Calu3 (cell line): ENCODE measurements at places on chromosomes 7 and 10. TPM values are rescaled to one million over a fixed set of nuclear protein-coding genes. Genes with fewer than 3 reads are reported as not detected.
A peak's percentile ranks its signal among the peaks of the same experiment; 100 is the strongest.

The SPDYE2 gene
- total RNA-seq = not detected in 2 replicates

- DNase-seq = no peak
- peaks cover 7% of the 10 kb centered on the region for H3K4me1 ChIP-seq
- H3K27me3 ChIP-seq = peaks cover 55% of the 10 kb centered on the region
- no peak overlapping the region for H3K27ac ChIP-seq
- no peak overlapping the region for H3K4me3 ChIP-seq
These were observed 2.9 kb downstream of the ELN start for GRCh38 chr7:74030861-74031260.

The SAP25 gene
- 3.1 and 3.2 TPM in 2 replicates for total RNA-seq

The CFAP43 gene
- total RNA-seq = 0.94 and 1.1 TPM in 2 replicates

The PRSS2 gene
- total RNA-seq = 0.64 TPM in 1 of 2 replicates, not detected in the other

DNA sequence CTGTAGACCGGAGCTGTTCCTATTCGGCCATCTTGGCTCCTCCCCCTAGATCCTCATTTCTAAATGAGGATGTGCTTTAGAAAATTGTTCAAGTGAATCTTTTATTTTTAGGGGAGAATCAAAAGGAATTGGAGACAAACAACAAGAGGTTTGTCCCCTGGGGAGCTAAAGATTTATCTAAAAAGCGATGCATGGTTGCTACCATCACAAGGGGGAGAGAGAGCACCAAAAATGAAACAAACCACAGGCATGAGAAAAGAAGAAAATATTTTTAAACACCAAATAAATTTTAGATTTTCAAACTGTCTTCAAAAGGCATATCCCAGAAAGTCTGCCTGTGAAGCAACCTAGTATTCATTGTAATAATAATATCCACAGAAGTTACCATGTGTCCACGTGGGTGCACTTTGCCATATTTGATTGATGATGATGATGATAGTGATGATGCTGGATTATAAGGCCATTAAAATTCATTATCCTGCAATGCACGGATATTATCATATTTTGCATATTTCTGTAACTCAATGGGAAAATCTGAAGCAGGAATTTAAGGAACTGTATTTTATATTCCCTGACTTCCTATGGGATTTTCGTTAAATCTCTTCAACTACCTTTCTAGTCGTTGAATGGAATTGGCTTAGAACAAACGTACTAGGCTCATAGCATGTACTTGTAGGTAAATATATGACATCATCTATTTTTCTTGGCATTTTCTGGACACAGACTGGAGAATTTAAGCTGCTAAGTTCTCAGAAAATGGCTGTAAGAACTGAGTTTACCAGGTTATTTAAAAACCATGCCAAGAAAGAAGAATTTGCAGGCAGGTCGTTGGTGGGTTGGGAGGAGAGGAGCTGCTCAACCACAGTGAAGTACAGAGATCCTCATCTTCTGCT, 171.6 kb downstream of the WDR37 start:
- no peak overlapping the region for H3K4me3 ChIP-seq
- DNase-seq = no peak
- H3K27ac ChIP-seq = no peak overlapping the region
- H3K4me1 ChIP-seq = no peaks in the 10 kb centered on the region
- no peaks in the 10 kb centered on the region for H3K36me3 ChIP-seq

The HOGA1 gene
- 7.8 and 7.9 TPM in 2 replicates for total RNA-seq

- no peaks in the 10 kb centered on the region for H3K27me3 ChIP-seq
- DNase-seq = no peak
- H3K27ac ChIP-seq = no peak overlapping the region
- H3K36me3 ChIP-seq = no peaks in the 10 kb centered on the region
- H3K4me1 ChIP-seq = no peaks in the 10 kb centered on the region
- H3K4me3 ChIP-seq = no peak overlapping the region
These were observed 97.2 kb upstream of the INSYN2A start for GRCh38 chr10:127293640-127294039.

- H3K36me3 ChIP-seq = no peaks in the 10 kb centered on the region
- no peak overlapping the region for H3K4me3 ChIP-seq
- no peak for DNase-seq
These were observed 268.0 kb downstream of the PHTF2 start for GRCh38 chr7:78066599-78066998.

The CLEC2L gene
- total RNA-seq = not detected in 2 replicates

The TAS2R60 gene
- total RNA-seq = not detected in 2 replicates

The PRKCQ gene
- 0.73 and 1.1 TPM in 2 replicates for total RNA-seq

DNA sequence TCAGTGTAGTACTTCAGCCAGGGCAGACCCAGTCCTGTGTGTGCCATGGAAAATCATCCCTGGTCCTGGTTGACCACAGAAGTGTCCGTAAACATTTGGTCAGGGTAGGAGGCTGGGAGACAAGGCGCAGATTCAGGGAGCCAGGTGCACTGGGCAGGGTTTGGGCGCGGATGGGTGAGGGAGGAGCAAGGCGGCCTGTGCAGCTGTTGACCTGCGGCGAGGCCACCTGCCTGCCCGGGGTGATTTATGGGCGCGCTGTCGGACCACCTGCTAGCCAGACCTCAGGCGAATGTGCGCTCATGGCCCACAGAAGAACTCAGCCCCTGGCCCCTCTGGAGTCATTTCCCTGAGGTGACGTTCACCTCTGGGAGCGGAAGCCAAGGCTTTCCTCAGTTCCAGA, 6.6 kb downstream of the SFRP5 start:
- peaks cover 12% of the 10 kb centered on the region for H3K36me3 ChIP-seq
- no peak for DNase-seq
- H3K4me3 ChIP-seq = no peak overlapping the region
- H3K27me3 ChIP-seq = peaks cover 26% of the 10 kb centered on the region
- H3K27ac ChIP-seq = no peak overlapping the region

The SLC13A1 gene
- total RNA-seq = not detected in 2 replicates

GRCh38 chr7:45229156-45229920, 71.7 kb downstream of the RAMP3 start:
- H3K27me3 ChIP-seq = peaks cover 100% of the 10 kb centered on the region
- no peak for DNase-seq
- H3K4me1 ChIP-seq = no peaks in the 10 kb centered on the region
- H3K27ac ChIP-seq = no peak overlapping the region

DNA sequence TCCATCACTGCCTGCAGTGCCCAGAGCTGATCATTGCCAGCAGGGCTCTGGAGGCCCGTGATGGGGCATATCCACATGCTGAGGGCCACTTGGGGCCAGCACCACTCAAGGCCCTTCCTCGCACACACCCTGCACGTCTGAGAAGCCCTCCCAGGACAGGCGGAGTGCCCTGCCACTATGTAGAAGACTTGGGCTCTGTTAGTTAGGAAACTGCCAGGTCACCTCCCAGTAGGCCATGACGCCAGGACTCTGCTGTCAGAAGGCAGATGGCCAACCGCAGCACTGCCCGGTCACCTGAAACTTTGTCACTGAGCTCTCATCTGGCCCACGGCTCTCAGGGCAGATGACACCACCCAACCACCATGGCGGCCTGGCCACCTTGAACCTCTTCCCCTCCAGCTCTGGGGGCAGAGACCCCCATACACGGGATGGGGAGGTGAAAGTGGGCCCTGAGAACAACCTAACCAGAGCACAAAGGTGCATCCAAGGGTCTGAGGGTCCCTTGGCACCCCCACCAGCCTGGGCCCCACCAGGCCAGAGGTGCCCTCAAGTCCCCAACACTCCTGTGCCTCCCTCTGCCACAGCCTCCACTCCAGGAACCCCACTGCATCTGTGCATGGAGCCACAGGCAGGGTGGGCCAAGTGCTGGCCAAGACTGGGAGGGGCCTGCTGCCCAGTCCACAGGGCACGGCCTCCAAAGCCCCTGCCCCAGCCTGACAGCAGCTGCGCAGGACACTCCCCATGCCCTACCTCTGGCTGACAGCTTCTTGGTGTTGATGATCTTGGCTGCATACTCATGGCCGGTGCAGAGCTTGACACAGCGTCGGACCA, 41.8 kb downstream of the CAMK2B start:
- no peak overlapping the region for H3K4me3 ChIP-seq
- DNase-seq = no peak
- peaks cover 94% of the 10 kb centered on the region for H3K27me3 ChIP-seq

DNA sequence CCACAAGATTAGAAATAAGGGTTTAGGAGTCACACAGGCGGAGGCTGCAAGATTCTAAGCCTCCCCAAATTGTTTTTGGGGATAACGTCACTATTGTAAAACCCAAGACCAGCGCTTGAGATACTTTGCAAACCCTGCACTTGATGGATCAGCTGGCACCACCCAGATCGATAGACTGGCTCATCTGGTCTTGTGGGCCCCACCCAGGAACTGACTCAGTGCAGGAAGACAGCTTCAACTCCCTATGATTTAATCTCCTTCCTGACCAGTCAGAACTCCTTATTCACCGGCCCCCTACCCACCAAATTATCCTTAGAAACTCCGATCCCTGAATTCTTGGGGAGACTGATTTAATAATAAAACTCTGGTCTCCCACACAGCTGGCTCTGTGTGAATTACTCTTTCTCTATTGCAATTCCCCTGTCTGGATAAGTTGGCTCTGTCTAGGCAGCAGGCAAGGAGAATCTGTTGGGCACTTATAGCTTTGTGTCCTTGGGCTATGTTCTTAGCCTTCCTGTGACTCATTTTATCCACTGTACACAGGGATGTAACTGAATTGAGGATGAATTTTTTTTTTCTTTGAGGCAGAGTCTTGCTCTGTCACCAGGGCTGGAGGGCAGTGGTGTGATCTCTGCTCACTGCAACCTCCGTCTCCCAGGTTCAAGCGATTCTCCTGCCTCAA, 64.4 kb upstream of the CARD11 start:
- no peaks in the 10 kb centered on the region for H3K27me3 ChIP-seq
- H3K36me3 ChIP-seq = peaks cover 14% of the 10 kb centered on the region
- DNase-seq = peak; percentile 90

GRCh38 chr10:114389426-114389825, 14.9 kb downstream of the AFAP1L2 start:
- peak; percentile 53 for DNase-seq
- no peaks in the 10 kb centered on the region for H3K36me3 ChIP-seq
- peaks cover 35% of the 10 kb centered on the region for H3K4me1 ChIP-seq
- H3K27me3 ChIP-seq = peaks cover 19% of the 10 kb centered on the region

- no peak overlapping the region for H3K27ac ChIP-seq
- no peak for DNase-seq
- no peaks in the 10 kb centered on the region for H3K4me1 ChIP-seq
- no peaks in the 10 kb centered on the region for H3K27me3 ChIP-seq
- H3K36me3 ChIP-seq = no peaks in the 10 kb centered on the region
- no peak overlapping the region for H3K4me3 ChIP-seq
These were observed 272.0 kb upstream of the GNAI1 start for GRCh38 chr7:79862447-79863210.

The OR13A1 gene
- total RNA-seq = not detected in 2 replicates

The ADCY1 gene
- 7.6 and 8.8 TPM in 2 replicates for total RNA-seq

The DAGLB gene
- total RNA-seq = 36.8 and 38.1 TPM in 2 replicates

The ADIRF gene
- 2.2 TPM in 1 of 2 replicates, not detected in the other for total RNA-seq

The SLC26A3 gene
- not detected in 2 replicates for total RNA-seq

GRCh38 chr7:98341106-98341505, 59.6 kb downstream of the BRI3 start:
- H3K4me3 ChIP-seq = no peak overlapping the region
- DNase-seq = no peak
- H3K27ac ChIP-seq = no peak overlapping the region
- peaks cover 5% of the 10 kb centered on the region for H3K36me3 ChIP-seq

The MUC12 gene
- 0.59 and 1.3 TPM in 2 replicates for total RNA-seq

DNA sequence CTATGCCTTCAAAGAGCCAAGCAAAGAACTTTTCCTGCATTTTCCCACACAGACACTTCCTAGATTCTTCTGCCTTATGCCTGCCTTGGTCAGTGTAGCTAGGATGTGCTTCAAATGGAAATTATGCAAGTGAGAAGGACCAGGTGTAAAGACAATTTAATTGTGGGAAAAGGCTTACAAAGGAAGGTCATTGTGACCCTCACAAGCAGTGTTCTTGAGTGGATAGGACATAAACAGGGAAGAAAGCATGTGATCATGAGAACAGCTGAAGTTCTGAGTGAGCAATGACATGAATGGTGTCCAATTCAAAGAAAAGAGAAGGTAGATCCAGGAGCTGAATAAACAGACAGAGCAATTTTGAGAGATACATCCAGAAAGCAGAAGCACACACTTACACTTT, 1.3 kb upstream of the PIP start:
- H3K36me3 ChIP-seq = no peaks in the 10 kb centered on the region
- peaks cover 39% of the 10 kb centered on the region for H3K4me1 ChIP-seq
- peaks cover 13% of the 10 kb centered on the region for H3K27me3 ChIP-seq
- H3K27ac ChIP-seq = no peak overlapping the region

DNA sequence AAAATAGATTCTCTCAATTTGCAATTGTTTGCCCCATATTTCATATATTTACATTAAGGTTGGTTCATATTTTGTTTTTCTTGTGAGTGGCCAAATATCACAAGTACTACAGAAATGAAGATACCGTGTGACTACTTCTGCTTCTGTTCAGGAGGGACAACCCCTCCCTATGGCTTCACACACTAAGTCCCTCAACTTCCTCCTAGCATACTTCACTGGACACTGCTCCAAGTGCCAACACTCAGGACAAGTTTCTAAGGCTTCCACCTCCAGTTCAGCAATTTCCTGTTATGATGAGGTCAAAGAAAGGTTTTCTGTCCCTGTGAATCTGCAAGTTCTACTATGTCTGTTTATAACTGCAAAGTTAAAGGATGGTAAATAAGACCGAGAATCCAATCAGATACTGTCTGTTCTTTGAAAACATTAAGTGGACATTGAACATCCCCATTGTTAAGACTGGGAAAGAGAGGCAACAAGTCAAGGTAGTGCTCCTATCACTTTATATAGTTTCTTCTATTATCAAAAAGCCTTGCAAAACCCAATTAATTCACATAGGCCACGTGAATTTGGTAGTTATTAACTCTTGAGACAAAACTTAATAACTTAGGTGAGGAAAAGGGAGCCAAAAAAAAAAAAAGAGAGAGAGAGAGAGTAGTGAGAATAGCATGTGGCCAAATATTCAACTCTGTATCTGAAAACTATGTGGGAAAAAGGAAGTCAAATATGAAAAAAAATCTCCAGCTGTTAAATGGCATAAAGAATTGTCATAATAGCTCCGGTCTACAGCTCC, 81.3 kb upstream of the DKK1 start:
- H3K27ac ChIP-seq = peak overlapping the region; percentile 33
- peaks cover 9% of the 10 kb centered on the region for H3K4me1 ChIP-seq
- peak; percentile 8 for DNase-seq
- H3K36me3 ChIP-seq = peaks cover 7% of the 10 kb centered on the region

- H3K36me3 ChIP-seq = no peaks in the 10 kb centered on the region
- H3K27me3 ChIP-seq = no peaks in the 10 kb centered on the region
- H3K4me3 ChIP-seq = no peak overlapping the region
- no peak overlapping the region for H3K27ac ChIP-seq
These were observed 4.9 kb downstream of the TMEM270 start for GRCh38 chr7:73865738-73866445.

GRCh38 chr7:73891178-73891885, 30.4 kb downstream of the TMEM270 start:
- H3K36me3 ChIP-seq = no peaks in the 10 kb centered on the region
- no peak overlapping the region for H3K27ac ChIP-seq
- DNase-seq = peak; percentile 14
- H3K27me3 ChIP-seq = peaks cover 51% of the 10 kb centered on the region

The ADAM12 gene
- not detected in 2 replicates for total RNA-seq

The FAM25C gene
- total RNA-seq = not detected in 2 replicates

DNA sequence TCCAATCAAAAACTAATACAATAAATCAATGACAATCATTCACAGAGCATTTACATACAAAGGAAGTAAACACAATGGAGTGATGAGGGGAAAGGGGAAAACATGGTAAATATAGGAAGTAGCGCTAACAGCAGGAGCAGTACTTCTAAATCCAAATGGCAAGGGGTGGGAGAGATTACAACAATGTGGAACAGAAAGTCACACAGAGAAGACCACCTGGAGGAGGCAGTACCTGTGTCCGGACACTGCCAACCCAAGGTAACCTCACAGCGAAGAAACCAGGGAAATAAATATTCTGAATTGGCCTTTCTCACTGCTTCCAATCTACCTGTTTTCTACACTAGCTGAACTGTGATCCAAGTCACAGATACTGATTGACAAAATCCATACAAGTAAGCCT, 58.2 kb downstream of the ABI1 start:
- H3K27ac ChIP-seq = no peak overlapping the region
- no peak overlapping the region for H3K4me3 ChIP-seq
- no peak for DNase-seq
- H3K27me3 ChIP-seq = no peaks in the 10 kb centered on the region
